ENCODE measurements at places on chromosomes 12 and 14. TPM values are rescaled to one million over a fixed set of nuclear protein-coding genes. Genes with fewer than 3 reads are reported as not detected.

DNA sequence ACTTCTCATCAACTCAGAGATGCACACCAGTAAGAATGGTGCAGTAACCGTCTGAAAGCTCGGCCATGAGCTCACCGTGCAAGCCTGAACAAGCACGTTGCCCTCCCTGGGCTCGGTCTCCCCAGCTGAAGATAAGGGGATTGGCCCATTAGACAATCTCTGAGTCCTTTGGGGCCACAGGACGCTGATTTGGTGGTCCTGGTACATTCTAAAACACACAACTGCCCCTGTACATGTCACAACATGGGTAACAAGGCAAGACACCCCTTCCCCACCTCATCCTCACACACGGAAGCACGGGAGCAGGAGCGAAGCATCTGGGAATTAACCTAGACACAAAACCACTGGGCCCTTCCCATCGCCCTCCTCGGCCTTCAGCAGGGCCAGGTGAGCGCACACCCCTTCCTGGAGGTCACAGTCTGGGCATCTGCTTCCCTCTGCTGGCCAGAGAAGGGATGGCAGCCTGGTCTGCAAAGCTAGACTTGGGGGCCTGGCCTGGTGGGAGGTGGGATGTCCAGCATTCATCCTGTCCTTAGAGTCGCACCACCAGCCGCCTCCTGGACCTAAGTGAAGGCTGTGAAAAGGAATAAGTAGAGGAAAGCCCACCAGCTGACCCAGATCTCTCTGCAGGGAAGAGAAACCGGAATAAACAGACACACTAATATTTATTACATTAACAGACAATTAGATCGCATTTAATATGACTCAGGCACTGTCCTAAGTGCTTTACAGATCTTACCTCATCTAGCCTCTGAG lies 18.9 kb upstream of the SMUG1 start:
- peak; percentile 60 for DNase-seq

DNA sequence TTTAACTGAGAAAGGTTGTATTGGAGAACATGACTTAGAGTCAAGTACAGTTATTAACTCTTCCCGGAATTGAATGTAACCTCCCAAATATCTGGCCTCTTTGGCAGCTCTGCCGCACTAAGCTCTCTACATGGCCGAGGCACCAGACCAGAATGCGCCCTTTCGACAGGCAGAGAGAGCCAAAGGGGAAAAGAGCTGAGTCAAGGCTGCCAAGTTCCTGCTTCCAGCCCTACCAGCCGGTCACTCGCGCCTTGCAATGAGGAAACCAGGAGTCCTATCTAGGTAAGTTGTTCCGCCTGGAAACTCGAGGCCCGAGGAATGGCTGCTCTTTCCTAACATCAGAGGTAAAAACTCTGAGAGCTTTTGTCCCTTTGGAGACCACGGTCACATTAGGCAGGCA lies 172.2 kb downstream of the BRMS1L start:
- DNase-seq = no peak

DNA sequence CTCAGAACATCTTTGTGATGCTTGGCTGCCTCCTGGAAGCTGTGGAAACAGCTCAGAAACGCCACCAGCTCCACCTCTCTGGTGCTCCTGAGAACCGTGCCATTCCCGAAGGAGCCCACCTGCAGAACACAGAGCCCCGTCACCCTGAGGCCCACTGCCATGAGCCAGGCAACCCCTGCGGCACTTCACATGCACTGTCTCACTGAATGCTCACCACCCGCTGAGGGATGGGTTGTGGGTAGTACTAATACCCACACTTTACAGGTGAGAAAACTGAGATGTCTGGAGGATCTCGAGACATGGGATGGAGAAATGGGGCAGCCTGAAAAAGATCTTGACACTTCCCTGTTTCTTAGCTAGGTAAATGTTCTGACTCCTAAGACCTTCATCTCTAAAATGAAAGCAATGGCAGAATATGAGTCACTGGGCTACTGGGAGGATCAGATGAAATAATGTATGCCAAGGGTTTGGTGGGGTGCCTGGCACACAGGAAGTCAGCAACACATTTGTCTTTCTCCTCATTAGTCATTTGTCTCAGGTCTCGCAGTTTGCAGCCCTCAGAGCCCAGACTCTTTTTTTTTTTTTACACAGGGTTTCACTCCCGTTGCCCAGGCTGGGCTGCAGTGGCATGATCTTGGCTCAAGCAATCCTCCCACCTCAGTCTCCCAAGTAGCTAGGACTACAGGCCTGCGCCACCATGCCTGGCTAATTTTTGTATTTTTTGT lies 5.3 kb downstream of the OASL start:
- no peak for DNase-seq

DNA sequence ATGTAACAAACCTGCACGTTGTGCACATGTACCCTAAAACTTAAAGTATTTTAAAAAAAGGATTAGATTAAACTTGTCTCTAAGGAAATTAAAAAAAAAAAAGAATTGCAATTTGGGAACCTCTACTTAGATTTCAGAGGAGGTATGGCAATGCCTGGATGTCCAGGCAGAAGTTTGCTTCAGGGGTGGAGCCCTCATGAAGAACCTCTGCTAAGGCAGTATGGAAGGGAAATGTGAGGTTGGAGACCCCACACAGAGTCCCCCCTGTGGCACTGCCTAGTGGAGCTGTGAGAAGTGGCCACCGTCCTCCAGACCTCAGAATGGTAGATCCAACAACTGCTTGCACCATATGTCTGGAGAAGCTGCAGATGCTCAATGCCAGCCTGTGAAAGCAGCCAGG lies 279.6 kb upstream of the CCDC196 start:
- no peak for DNase-seq

DNA sequence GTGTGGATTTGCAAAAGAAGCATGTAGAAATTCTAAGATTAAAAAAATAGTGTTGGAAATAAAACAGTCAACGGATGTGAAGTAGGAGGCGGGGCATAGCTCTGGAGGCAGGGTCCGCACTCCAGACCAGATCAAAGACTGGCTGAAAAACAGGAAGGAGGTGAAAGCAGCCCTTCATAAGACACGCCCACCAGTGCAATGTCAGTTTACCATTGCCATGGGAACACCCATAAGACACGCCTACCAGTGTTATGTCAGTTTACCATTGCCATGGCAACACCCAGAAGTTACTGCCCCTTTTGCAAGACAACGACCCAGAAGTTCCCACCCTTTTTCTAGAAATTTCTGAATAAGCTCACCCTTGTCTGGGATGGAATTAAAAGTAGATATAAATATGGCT lies 87.1 kb downstream of the FZD10 start:
- DNase-seq = no peak

DNA sequence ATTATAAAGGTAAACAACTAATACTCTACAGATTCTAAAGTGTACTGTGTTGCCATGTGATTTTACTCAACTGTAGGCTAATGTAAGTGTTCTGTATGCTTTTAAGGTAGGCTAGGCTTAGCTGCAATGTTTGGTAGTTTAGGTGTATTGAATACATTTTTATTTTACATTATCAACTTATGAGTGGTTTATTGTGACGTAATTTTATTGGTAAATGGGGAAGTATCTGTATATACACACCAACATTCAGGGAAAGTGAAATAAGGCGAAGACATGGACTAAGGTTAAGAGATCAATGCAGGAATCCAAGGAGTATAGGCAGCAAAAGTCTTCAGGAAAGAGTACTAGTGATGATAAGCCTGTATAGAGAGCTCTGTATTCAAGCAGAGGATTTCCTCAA lies 365.8 kb upstream of the MGAT4C start:
- no peak for DNase-seq

- no peak for DNase-seq
Observed at GRCh38 chr12:123010681-123011080, 30.2 kb downstream of the ARL6IP4 start.

- DNase-seq = no peak
Observed at GRCh38 chr14:63478437-63478852, 64.7 kb downstream of the PPP2R5E start.

DNA sequence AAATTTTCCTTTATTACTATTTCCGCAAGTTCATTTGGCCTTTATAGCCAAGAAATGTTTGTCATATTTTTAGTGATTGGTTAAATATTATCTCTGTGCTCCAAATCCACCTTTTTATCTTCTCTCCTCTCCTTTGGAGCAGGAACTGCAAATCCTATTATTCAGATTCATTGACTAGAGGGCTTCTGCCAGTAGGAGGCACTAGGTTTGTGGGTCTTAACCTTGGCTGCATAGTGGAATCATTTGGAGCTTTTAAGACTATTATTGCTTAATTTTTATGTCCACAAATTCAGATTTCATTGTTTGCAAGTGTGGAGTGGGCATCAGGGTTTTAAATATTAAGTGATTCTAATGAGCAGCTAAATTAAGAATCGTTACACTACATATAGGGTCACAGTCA lies 75.3 kb upstream of the SYT10 start:
- no peak for DNase-seq

DNA sequence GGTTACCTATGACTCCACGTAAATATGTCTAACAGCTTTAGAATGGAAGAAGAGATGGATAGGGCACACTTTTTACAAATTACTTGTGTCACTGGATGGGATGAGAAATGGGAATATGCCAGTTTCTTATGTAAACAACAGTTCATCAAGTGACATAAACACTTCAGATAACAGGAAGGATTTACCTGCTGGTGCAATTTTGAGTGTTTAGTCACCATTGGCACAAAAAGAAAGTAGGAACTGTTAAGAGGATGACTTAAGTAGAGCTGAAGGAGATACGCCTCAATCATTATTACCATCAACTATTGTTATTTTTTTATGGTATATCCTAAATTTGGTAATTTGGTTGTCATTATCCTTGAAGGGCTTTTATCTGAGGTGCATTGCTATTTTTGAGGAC lies 83.2 kb downstream of the RMST start:
- no peak for DNase-seq

DNA sequence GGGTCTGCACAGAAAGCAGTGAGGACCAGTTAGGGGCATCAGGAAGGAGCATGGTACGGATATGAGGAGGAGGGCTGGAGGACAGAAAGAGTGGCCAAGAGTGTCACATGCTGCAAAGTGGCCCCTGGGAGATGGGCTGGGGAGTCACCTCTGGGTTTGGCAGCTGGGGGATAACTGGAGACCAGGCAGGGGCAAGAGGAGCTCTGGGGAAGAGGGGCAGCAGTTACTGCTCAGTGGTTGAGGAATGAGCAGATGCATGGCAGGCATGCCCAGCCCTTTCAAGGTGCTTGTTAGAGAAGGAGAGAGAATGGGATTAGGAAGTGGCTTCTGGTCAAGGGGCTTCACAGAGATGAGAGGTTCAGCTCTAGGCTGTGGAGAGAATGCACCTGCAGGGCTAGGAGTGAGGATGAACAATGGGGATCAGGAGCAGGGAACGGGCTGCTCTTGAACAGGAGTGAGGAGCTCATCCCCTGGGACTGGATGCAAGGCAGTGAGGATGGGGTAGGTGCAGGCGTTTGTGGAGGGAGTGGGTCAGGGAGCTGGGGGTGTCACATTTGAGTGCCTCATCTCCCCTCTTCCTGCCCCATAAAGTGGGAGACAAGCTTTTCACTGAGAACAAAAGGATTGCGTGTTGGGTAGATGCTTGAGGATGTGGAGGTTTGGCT lies 127.5 kb downstream of the PAPOLA start:
- no peak for DNase-seq

DNA sequence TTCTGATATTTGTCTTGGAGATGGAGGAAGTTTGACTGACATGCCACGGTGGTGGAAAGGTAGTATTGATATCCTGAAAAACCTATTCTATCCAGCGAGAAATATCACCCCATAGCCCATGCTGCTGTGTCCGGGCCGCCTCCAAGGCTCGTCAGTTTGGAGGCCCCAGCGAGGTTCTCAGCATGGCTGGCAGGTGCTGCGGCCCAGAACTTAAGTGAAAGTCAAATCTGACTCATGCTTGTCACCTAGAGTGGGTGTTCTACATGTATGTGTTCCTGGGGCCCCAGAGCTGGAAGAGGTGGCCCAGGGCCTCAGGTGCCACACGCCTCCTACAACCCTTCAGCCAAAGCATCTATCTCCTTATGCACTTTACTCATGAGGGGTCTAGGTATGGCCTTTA lies 92.9 kb downstream of the GCH1 start:
- no peak for DNase-seq

The GALNT8 gene
- 2.7 TPM for total RNA-seq

The GPHB5 gene
- not detected for total RNA-seq

The SLC17A8 gene
- not detected for total RNA-seq

The PLBD1 gene
- total RNA-seq = 20.6 TPM
